Effector CD4-positive, alpha-beta T cell (primary cell): ENCODE measurements at places on chromosomes 1 and 21.
A peak's percentile ranks its signal among the peaks of the same experiment; 100 is the strongest.

DNA sequence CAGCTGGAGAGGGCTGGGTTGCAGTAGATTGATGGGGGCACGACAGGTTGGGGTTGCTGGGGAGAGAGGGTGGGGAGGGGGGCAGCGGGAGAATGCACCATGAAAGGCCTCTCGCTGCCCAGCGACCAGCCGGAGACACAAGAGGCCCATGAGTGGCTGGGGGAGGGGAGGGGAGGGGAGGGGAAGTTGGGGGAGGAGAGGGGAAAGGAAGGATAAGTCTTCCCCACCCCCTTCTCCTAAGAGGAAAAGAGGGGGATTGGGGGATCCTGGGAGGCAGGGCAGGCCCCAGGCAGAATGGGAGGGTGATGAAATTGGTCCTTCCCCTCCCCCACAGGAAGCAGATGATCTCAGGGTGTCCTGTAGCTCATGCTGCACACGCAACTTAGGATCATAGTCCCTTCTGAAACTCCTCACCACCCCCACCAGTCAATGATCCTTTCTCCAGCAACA lies 45.7 kb downstream of the PAX7 start:
- no peak for DNase-seq

DNA sequence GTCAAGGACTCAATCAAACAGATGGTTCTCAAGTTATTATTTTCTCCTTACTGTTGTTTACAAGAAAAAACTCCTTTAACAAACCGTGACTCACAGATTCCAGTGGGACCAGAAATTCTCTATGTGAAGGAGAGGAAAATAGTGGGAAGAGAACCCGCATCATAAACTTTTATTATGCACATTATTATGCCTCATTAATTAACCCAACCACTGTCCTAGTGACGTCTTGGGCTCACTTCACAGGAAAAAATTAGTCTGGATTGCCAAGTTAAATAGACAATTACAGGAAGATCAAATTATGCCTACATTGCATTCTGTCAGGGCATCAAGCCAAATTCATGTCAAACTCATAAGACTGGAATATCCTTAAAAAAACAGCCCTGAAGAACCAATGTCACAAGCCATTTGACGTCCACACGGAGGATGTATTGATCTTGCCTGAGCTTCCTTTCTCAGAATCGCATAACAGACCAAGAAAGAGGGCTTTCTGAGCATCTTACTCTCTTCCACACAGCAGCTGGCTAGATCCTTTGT lies 347.8 kb downstream of the DUSP10 start:
- DNase-seq, result no peak

DNA sequence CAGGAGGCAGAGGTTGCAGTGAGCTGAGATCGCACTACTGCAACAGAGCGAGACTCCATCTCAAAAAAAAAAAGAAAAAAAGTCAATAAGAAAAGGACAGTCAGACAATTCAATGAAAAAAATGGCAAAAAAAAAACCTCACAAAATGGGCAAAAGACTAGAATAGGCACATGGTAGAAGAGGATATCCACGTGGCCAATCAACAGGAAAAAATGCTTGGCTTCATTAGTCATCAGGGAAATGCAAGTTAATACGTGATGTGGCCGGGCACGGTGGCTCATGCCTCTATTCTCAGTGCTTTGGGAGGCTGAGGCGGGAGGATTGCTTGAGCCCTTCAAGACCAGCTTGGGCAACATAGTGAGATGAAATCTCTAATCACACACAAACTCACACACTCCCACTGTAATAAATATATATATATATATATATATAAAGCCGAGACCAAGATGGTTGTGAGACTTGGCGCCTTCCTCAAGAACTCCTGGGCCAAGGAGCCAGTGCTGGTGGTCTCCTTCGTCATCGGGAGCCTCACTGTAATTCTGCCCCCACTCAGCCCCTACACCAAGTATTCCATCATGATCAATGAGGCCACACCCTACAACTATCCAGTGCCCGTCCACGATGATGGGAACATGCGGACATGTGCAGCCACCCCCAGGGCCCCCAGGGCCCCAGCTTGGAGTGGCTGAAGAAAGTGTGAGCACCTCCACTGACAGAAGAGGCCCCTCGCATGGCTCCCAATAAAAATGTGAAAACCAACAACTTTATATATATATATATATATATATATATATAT lies 22.9 kb upstream of the LEFTY2 start:
- DNase-seq, result no peak

DNA sequence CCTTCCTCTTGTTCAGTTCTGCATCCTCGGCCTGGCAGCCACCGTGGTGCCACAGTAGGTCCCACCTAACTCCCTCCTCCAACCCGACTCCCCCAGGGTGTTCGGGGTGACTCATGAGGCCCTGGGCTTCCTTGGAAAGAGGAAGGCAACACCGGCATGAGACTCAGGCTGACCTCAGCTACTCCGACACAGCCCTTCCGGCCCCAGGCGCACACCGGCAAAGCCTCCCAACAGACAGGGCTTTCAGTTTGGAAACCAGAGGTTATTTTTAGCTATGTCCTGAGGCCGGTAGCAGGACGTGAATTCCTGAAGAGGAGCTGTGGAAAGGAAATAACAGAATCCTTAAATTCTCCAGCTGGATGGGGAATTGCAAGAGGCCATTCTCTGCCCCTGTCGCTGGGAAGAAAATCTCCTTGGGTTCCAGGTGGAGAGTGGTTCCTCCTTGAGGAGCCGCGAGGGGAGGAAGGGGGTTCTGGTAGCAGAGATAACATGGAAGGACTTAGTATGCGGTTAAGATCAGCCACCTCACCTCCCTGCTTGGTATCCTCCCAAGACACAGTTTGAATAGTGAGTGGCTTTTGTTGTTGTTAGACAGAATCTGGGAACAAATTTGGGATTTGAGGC lies 24.4 kb downstream of the PLXNA2 start:
- no peak for DNase-seq

DNA sequence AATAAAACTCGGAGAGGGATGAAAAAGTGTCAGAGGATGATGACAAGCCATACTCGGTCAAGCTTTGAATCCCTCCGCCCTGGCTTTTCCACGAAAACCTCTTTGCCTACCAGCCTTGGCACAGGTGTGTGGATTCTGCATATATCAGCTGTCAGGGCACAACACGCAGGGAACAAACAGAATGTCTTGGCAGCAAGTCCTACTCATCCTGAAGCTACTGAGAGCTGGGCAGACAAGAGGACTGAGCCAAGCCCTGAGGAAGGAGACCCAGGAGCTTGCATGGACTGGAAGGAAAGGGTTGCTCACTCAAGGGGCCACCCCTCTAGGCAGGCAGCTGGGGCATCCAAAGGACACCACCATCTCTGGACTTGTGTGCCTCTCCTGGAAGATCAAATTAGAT lies 132.4 kb downstream of the HMGB4 start:
- DNase-seq, result no peak

DNA sequence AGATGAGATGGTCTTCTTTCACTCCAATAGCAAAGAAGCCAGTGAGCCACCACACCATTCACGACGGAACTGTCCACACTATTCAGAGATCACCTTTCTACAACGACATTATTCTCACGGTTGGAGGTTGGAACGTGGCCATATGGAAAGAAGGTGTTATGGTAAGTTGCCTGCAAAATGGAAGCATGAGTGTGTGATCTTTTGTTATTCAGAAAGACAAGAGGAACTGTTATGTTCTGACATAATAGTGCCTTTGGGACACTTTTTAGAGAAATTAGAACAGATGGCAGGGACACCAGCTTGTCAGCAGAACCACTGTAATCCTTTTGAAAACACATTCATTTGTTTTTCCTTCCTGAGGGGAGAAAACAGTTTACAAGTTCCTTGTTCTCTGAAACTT lies 75.8 kb upstream of the MCOLN3 start:
- no peak for DNase-seq

GRCh38 chr21:37737996-37738395 lies 178.3 kb downstream of the KCNJ6 start:
- no peak for DNase-seq

- DNase-seq, result no peak
These were observed 19.0 kb upstream of the IFNLR1 start for GRCh38 chr1:24206083-24206464.

DNA sequence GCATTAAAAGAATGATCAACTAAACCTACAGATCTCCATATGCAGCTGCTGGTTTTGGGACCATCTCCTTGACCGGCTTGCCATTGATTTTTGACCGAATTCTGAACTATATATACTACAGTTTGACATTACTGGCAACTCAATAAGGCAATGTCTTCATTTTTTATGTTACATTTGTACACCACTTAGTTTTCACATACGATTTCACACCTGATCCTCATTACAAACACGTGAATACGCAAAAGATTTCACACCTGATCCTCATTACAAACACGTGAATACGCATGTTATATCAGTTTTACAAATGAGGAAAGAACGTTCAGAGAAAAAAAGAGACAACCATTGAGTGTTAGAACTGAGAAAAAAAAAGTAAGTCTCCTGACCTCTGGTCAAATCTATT lies 1.1 kb downstream of the SASS6 start:
- no peak for DNase-seq

DNA sequence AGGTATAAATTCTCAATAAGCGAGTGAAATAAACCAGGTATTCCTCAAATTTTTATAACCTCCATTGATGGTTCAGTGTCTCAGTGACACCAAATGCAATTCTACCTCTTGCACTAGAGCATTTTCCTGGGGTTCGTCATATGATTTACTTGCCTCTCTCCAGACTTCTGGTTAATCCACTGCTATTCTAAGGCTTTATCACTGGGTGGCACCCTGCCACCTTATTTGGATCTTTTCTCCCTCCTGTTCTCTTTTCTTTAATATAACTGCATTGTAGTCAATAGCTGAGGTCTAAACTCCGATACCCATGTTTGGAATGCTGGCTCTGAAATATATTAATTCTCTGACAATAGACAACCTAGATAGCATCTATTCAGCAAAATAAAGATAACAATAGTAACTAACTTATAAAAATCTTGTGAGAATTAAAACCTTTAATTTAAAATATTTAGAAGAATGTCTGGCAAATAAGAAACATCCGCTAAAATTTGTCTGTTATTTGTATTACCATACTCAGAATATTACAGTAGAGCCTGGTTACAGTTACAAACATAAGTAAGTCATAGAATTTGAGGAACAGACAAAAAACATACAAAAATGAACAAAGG lies 436.4 kb downstream of the PLA2G4A start:
- DNase-seq, result no peak

GRCh38 chr1:95815511-95815910 lies 581.5 kb downstream of the RWDD3 start:
- DNase-seq, result no peak

DNA sequence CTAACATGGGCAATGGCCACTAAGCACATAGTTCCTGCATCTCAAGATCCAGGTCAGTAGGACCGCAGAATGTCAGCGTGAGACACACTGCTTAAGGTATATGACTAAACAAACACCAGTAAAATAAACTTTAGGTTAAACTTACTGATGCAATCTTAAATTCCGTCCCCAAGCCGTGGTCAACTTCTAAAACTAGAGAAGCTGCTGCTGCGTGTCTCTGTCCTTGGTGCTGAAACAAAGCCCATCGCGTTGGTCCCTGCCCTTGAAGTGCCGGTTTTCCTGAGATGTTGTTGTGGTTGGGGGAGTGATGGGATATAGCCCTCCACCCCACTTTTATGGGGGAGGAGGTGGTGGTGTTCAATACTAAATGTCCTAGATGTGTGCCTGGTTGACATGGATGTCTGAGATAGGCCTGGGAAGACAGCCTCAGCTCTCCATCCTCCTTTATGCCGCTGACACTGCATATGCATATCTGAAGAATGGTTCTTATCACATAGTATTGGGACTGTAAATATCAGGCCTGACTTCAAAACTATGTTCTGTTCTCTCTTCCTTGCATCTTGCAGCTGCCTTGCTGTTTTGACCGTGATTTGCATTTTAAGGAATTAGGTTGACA lies 72.0 kb upstream of the KCNA3 start:
- DNase-seq, result peak; percentile 51

- no peak for DNase-seq
These were observed 71.3 kb downstream of the CNIH3 start for GRCh38 chr1:224687465-224687864.

DNA sequence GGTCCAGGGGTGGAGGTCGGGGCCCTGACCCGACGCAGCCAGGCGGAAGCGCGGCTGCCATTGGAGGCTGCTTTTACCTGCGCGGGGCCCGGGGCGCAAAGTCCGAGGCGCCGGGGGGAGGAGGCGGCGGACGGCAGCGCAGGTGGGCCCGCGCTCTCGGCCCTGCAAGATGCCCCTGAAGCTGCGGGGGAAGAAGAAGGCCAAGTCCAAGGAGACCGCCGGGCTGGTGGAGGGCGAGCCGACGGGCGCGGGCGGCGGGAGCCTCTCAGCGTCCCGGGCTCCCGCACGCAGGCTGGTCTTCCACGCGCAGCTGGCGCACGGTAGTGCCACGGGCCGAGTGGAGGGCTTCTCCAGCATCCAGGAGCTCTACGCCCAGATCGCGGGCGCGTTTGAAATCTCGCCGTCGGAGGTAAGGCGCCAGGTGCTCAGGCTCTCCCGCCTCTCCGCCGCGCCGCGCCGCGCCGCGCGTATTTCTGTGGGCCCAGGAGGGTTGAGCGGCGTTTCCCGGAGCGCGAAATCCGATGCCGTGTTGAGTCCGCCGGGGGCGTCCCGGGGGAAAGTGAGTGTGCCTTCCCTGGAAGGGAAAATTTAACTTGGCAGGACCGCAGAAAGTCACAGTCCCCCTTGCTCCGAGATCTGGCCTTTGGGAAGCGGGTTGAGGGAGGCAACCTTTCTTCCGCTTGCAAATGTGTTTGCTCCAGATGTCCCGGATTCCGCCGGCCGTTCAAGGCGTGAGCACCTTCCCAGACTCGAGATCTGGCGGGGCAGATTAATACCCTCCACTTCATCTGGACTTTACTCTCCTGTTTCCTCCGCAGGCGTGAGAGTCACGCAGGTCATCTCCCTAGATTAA lies at the start of gene GIPC2:
TSS of gene GIPC2 (plus strand) at position 41 of the 853 bp plus-strand sequence. CDS start at position 170, 129 bp downstream.
- no peak for DNase-seq
